ENCODE measurements at places on chromosomes 1 and 21.

- no peak for DNase-seq
Observed at GRCh38 chr21:43348801-43349261, 78.1 kb downstream of the SIK1 start.

DNA sequence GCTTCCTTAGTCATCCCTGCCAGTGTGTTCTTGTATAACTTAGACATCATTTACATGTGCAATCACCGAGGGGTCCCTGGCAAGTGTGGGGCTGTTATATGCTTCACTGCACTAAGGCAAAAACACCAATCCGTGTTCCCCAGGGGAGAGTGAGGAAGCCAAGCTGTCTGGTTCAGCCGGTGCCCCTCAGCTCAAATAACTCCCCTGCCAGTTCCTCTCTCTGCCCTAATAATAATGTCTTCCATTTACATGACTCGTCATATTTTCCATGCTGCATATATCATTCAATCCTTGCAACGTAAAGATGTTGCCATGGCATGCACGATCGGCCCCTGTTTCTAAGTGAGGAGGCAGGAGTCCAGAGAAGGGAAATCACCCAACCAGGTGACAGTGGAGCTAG lies 24.4 kb upstream of the NDC1 start:
- DNase-seq: peak; percentile 99

- DNase-seq: no peak
Observed at GRCh38 chr1:185601189-185601588, 133.0 kb upstream of the HMCN1 start.

DNA sequence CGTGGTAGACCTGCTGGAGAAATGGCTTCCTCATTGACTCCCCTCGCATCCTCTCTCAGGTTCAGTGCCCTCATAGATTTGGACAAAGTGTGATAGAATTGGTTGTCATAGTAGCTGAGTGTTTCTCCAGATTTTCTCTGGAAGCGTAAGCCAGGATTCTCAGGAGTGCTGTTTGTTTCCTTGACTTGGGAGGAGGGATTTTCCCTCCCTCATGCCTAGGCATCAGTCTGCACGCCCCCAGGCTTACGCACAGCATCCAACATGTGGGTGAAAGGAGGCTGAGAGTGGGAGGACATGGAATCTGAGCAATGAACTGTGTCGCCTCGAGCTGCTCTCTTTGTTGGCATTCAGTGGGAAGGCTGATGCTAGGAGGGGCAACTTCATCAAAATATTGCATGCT lies 503.5 kb downstream of the LTN1 start:
- no peak for DNase-seq

- DNase-seq: peak; percentile 26
Observed at GRCh38 chr1:86156566-86157455, at the start of gene COL24A1. TSS of gene COL24A1 (minus strand) at chr1:86156772. CDS start at chr1:86156396, 376 bp downstream.

DNA sequence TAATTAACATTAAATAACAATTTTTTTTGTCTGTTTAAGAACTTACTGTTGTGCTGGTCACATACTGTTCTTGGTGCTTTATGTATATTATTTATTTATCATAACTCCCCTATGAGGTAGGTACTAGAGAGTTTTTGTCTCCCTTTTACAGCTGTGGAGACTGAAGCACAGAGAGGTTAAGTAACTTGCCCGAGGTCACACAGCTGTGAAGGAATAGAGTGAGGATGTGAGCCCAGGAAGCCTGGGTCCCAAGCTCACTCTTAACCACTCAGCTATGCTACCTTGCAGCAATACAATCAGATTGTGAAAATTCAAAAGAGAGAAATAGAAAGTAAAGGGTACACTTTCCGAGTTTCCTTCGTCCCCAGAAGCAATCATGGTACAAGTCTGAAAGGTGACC lies 35.6 kb upstream of the FHAD1 start:
- no peak for DNase-seq

DNA sequence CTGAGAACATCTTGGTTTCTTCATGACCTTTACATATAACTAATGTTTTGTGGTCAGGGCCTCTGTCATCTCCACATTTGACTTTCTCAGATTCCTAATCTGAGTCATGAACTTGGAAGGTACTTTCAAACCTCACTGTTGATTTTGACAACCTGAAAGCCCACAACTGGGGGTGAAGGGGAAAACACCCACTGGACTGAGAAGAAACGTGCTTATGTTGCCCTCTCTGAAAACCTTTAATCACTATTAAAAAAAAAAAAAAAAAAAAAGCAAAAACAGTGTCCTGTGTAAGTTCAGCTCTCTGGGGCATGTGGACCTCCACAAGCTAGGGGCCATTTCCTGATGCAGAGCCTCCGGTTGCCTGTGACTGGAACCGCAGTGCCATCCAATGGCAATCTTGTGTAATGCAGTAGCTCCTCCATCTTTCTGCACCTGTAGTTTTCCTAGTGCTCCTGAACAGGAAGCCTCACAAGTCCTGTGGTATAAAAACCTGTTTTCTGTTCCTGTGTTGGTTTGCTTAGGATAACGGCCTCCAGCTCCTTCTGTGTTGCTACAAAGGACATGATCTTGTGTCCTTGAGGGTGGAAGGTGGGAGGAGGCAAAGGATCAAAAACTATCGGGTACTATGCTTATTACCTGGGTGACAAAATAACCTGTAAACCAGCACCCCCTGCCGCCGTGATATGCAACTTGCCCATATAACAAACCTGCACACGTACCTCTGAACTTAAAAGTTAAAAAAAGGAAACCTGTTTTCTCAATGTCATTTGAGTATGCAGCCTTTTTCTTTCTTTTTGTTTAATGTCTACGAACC lies 124.5 kb downstream of the ZNF648 start:
- peak; percentile 83 for DNase-seq

DNA sequence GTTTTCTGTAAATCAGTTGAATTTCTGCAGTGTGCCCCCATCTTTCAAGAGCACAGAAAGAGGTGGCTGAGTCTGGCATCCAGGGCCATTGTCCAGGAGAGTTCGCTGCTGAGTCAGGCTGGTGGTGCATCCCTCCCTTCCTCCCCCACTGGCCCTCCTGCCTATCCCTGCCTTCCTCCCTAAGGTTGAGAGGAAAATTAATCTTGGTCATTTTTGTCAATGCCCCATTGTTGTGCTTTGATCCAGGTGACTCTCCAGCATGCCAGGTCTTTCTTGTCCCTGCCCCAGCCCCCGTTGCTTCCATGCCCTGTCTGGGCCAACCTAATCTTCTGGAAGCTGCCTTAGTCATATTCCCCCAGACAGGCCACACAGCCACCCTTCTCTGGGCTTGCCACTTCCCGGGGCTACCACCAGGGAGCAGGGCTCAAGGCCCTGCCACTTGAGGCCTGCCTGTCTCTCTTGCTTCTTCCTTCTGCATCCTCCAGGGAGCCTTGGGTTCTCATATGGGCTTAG lies 26.6 kb downstream of the PROK1 start:
- peak; percentile 50 for DNase-seq

- no peak for DNase-seq
Observed at GRCh38 chr1:24980836-24981630, 51.0 kb upstream of the RUNX3 start.

GRCh38 chr1:93275634-93276295 lies 69.9 kb upstream of the DR1 start:
- no peak for DNase-seq

DNA sequence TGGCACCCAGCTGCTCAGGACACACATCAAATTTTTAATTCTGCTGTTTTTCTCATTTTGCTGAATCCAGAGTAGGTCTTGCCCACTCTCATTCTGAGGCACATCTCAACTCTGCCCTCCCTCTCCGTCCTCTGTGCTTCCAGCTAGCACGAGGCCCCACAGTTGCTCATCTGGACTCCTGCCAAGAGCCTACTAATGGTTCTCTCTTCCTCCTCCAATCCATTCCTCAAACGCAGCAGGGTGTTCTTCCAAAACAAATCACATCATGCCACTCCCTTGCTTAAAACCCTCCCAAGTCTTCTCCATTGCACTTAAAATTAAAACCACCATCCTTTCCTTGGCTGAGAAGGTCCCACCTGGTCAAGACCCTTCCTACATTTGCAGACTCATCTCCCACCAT lies 49.8 kb upstream of the SCAF4 start:
- DNase-seq: peak; percentile 56

DNA sequence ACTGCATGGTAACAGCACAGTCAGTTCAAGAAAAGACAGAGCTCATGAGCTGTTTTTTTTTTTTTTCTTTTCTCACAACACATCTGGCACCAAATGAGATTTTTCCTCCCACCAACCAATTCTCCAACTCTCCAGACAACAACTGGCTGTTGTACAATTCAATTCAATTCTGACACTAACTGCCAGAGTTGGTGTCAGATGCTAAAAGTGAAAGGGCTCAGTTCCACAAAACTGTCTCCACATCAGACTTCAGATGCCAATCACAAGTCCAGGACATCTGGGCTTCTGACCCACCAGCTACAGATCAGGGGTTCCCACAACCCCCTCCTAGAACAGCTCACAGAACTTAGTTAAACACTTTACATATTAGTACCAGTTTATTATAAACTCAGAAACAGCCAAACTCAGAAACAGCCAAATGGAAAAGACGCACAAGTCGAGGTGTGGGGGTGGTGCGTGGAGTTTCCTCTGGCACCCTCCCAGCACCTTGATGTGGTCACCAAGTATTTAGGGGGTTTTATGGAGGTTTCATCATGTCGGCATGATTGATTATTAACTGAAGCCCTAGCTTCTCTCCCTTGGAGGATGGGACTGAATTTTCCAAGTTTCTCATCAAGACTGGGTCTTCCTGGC lies 39.2 kb upstream of the LRRC8D start:
- DNase-seq: no peak

DNA sequence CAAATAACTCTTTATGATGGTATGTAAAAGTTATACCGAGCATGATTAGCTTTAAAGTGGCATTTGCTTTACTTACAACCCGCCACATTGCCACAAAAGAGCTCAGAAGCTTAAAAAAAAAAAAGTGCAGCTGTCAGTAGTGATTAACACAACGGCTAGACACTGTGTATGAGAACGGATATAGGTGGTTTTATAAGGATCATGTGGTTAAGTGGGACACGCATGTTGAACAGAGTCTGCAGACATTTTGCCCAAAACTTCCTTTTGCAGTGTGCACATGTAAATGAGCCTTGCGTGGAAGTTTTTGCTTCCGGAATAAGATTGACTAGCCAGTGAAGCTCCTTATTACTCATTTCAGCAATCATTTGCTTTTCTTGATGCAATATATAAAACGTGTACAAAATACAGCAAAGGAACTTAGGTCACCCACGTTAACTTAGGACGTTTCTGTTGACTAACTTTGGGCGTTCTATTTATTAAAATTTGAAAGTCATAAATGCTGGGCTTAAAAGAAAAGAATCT lies 58.7 kb upstream of the RGS1 start:
- peak; percentile 92 for DNase-seq

DNA sequence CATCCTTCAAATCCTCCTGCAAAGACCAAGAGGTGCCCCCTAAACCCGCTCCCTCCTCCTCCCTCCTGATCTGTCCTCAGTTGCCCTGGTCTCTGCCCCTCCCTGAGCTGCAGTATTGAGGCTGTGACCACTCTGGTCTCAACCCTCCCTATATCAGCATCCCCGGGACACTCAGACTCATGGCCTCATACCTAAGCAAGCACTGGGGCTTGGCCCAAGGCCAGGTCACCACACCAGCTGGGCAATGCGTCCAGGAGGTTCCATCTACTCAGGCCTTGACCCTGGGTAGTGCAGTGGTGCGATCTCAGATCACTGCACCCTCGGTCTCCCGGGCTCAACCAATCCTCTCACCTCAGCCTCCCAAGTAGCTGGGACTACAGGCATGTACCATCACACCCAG lies 9.8 kb downstream of the KIF17 start:
- no peak for DNase-seq

- DNase-seq: peak; percentile 58
Observed at GRCh38 chr1:117930173-117930447, 571 bp downstream of the WDR3 start.
